ENCODE measurements at places on chromosomes 5 and 9. TPM values are rescaled to one million over a fixed set of nuclear protein-coding genes. Genes with fewer than 3 reads are reported as not detected.

LCN9 gene
- not detected for total RNA-seq

ZER1 gene
- 12.7 TPM for total RNA-seq

CLIC3 gene
- total RNA-seq = 0.22 TPM

PCDHB5 gene
- 1.8 TPM for total RNA-seq

SEMA5A gene
- total RNA-seq = 0.44 TPM

NMUR2 gene
- total RNA-seq = not detected

GAS1 gene
- 1.6 TPM for total RNA-seq

GADD45G gene
- not detected for total RNA-seq

Measured in lung microvascular endothelial cell (primary cell).